ENCODE measurements at places on chromosomes 5 and 9.

DNA sequence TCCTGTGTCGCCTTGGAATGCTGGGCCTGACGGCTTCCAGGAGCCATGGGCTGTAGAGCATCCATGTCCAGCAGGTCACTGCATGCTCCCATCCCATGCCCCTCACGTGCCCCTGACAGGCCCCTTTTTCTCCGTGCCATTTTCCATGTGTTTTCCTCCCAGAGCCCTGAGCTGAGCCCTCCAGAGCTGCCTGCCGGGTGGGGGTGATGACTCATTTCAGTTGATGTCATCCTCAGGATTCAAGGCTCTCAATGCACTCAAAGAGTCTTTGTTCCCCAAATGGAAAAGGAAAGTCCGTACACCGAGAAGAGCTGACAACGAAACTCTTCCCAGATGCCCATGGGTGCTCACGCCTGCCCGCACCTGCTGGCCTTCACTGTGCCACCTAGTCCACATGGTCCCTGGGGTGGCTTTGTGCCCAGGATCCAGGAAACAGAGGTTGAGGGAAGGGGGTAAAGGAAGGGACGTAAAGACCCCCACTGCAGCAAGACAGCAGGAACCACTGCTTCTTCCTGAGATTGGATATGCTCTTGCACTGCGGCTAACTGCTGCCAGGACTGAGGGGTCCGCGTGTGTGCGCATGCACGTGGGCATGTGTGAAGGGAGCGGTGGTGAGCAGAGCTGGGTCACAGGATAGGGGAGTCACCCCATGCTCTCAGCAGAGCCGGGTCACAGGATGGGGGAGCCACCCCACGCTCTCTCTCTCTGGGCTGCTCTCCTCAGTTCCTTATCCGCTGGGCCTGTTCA, 27.6 kb downstream of the COL15A1 start:
- no peak for DNase-seq

GRCh38 chr9:128102196-128102595, 25.3 kb downstream of the PTGES2 start:
- DNase-seq = no peak

DNA sequence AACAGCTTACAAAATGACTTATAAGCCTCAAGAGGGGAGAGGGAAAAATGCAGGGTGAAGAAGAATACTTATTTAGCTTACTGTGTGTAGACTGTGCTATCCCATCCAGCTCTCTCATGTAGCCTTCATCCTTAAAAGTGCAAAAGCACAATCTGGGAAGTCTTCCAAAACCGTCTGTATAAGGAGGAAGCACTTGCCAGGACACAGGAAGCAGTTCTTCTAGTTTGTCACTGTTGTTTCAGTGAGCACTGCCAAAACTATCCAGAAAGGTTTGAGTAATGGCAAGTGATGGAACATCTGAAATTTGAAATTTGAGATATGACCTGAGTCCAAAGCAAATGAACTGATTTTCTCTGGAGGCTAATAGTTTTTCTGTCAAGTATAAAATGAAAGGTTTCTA, 140.8 kb upstream of the ISL1 start:
- no peak for DNase-seq

DNA sequence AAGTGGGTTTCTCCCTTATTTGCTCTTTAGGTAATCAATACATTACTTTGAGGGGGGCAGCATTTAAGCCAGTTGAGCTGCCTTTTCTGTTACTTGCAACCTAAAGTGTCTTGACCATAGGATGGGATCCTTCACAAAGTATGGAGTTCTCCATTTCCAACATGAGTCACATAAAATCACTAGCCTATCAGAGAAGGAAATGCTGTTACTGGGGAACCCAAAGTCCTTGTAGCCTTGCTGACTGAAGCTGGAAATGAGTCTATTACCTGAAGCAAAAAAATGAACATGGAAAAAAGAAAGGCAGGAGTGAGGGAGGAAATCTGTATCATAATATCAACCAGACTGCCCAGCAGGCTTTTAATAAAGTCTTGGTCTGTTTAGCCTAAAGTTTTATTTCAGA, 42.8 kb upstream of the SLIT3 start:
- no peak for DNase-seq

GRCh38 chr9:98902516-98902915, 41.2 kb upstream of the COL15A1 start:
- no peak for DNase-seq

DNA sequence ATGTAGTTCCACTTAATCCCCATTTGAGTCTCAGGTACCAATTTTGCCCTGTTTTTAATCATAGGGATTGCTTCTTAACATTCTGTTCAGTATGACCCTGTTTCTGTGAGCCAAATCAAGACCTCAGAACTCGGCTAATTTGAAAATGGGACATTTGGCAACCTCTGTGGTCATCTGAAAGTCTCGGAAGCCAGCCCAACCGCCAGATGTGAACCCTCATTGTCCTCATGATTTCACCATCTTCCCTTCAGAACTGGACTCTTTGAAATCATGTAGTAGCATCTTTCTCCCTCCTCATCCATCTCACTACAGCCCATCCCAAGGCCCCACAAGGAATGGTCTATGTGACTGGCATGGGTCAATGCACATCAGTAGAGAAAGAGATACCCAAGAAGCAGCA, 88.9 kb downstream of the S1PR3 start:
- no peak for DNase-seq

DNA sequence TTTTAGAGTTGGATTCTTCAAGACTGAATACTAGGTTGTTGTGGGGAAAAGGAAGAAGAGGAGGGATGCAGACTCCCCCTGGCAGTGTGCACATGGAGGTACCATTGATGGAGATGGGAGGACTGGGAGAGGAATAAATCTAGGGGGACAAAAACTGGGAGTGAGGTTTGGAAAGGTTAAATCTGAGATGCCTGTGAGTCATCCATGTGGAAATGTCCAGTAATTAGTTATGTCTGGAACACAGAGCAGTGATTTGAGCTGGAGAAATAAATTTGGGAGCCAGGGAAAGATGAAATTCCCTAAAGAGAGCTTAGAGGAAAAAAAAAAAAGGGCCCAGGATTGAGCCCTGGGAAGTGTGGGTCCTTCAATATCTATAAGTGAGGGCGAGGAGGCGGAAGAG, 8.0 kb upstream of the CCIN start:
- no peak for DNase-seq

DNA sequence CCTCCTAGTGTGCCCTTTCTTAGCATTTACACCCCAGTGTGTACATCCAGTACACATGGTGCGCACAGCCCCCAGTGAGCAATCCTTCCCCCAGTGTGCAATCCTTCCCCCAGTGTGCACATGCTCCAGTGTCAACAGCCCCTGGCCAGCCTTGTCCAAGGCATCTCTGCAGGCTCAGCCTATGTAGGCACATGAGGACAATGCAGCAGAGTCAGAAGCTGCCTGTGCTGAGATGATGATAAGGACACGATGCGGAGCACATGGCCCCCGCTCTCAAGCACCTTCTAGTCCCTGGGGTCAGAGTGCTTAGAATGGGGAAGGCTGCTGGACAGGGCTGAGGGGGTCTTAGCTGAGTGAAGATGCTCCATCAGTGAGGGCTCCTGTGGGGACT, 69.8 kb downstream of the GADD45G start:
- DNase-seq = no peak

DNA sequence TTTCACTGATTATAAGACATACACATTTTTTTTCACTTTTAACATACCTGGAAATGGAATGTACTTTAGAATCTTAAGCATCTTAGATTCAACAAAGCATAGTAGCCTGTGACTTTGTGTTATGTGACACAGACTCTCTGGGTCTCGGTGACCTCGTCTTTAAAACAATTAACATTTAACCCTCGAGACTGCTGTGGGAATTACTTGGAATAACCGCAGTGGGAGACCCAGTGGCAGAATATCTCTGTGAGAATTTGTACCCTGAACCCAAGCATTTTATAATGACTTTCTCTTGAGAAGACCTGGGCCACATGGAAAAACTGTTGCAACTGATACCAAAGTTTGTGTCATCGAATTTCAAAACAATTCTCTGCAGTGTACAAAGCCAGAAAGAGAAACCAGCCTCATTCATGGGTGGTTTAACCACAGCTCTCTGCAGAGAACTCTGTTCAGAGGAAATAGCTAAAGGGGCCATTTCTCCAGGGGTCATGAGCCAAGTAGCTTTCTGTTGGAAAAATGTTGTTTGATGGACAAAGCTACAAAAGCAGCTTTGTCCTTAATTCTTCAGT, 10.0 kb upstream of the RETREG1 start:
- no peak for DNase-seq

GRCh38 chr9:76894198-76894597, 11.7 kb downstream of the PRUNE2 start:
- no peak for DNase-seq

DNA sequence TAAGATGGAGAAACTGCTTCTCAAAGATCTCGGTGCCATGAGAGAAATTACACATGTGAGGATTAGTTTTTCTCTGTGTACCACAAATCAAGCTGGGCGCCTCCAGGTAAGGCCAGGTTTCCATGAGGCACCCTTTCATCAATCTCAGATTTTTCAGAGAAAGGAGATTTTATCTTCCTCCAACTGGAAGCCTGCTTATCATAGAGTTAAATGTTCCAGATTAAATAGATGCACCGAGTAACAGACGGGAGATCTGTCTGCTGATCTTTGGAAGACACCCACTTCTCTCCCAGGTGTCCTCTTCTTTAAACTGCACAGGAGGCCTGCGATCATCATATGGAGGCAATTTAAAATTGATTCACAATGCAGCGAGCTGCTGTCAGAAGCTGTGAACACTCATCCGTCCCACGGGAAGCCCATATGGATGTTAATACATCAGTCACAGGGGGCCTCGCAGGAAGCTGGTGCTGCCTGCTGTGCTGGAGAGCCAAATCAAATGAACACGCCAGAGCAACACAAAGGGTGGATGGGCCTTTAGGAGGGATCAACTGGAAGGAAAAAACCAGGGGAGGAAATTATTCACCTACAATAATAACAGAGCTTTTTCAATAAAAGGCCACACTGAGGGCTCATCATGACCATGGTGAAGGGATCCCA, 93.3 kb downstream of the TLE1 start:
- DNase-seq = no peak

DNA sequence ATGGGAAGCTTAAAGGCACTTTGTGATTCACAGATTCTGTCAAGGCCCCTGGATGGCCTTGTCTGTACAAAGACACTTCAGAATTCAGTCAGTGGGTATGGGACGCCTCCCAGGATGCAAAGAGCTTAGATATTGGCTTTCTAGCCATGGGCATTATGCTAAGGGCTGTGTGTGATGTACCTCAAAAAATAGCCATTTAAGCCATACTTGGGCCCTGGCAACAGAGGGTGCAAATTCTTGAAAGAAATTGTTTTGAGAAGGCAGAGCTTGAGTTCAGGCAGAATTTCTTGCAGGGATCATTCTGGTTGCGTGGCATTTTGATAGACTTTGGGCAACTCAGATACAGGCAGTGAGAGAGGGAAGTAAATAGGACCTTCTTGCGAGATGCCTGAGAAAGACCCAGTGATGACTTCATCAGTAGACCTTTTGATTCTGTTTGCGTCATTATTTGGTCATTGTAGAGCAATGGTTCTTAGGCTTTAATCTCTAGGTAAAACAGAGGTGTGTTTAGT, 3.9 kb downstream of the CYFIP2 start:
- DNase-seq = no peak

DNA sequence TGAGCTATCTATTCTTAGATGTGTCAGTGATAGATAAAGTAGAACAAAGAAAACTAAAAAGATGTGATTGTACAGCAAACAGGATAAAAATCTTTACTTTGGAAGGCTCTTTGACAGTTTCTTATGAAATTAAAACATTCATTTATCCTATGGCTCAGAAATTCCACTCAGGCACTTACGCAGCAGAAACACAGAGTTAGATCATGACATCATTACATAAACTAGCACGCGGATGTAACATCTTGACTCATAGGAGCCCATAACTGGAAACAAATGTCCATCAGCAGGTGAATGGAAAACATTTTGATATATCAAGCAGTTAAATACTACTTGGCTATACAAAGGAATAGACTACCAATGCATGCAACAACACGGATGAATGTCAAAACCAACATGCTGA, 45.3 kb downstream of the ICE1 start:
- no peak for DNase-seq

DNA sequence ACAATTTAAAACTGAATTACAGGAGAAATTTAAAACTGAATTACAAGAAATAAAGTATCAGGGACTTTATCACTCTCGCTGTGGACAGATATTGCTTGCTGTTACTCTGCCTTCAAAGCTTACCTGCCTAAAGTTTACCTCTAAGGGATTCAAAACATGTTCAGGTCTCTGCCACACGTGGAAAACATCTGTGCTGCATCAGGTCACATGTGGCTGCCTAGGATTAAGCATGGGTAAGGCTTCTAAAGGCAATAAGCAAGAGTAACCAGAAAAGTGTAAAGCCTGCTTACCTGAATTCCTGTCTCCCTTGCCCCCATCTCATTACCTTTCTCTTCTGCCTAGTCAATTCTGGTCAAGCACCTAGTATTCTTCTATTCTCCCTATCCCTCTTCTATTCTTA, 18.9 kb downstream of the MINAR2 start:
- DNase-seq = no peak

GRCh38 chr9:8436786-8437185, 637.2 kb upstream of the DMAC1 start:
- no peak for DNase-seq

DNA sequence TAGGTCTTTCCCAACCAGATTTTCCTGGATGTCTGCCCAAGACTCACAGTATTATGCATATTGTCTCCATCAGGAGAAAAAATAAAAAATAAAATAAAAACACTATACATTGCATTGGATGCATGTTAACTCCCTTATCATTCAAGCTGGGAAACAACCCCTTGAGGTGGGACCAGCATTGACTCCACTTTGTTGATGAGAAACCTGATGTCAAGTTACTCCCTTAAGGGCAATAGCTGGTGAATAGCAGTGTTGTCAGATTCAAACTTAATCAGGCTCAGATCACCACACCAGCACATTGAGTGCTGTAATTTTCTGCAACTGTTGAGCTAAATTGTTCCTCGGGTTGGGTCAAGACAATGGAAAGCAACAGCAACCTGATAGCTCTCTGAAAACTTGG, 264.0 kb upstream of the TRIM32 start:
- no peak for DNase-seq

GRCh38 chr5:138953387-138954256, 78.5 kb upstream of the LRRTM2 start:
- no peak for DNase-seq

DNA sequence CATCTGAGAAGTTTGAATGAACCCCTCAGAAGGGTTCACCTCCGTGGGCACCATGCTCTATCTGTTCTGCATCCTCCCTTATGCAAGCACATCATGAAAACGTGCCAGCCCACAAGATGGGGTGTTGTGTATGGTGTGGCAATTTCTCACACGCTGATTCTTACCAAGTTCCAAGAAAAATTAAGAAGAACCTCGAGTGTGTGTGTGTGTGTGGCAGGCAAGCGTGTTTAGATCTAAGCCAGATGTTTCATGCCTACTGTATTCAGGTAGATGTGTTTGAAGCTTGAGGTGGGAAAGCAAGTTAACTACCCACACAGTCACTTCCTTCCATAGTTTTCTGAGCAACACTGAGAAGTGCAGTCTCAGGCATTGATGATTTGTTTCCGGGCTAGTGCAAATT, 77.7 kb upstream of the GNA14 start:
- no peak for DNase-seq

GRCh38 chr5:33299621-33300208, 141.1 kb upstream of the TARS1 start:
- DNase-seq = no peak
